Stimulated activated CD8-positive, alpha-beta memory T cell treated with anti-CD3 and anti-CD28 coated beads, Interleukin-4, amount 100 ng/mL, for 4 hours (primary cell): ENCODE measurements at places on chromosomes 4 and X.

DNA sequence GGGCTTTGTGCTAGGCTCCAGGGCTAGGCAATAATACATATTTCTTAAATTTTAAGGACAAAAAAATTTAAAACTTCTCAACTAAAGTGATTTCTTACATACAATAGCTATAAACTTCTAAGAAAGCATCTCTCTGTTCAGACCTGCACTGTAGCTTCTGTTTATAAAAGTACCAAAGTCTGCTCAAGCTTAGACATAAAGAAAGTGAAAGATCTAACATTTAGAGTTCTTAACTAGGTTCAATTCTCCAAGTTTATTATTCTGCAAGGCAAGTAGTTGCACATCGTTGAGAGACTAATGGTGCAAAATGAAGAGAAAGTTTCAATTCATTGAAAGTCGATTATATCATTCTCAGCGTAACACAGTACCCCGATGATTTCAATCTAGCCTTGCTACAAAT lies 857.4 kb upstream of the HTR2C start:
- DNase-seq = no peak

DNA sequence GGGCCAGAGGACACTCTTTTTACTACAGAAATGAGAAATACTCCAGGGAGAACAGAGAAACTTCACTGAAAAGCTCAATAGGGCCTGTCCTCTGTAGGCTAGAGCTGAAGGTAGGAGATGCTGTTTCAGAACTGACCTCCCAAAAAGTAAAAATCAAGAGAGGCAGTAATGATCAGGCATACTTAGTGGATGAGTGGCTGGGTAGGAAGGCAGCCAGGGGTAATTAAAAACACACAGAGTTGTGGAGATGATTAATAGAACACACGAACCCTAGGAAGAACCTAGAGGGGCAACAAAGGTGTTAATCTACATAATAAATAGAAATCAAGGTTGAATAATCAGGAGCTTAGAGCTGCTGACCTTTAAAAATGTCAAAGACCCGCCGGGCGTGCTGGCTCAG lies 582.4 kb upstream of the ADGRL3 start:
- DNase-seq = no peak

DNA sequence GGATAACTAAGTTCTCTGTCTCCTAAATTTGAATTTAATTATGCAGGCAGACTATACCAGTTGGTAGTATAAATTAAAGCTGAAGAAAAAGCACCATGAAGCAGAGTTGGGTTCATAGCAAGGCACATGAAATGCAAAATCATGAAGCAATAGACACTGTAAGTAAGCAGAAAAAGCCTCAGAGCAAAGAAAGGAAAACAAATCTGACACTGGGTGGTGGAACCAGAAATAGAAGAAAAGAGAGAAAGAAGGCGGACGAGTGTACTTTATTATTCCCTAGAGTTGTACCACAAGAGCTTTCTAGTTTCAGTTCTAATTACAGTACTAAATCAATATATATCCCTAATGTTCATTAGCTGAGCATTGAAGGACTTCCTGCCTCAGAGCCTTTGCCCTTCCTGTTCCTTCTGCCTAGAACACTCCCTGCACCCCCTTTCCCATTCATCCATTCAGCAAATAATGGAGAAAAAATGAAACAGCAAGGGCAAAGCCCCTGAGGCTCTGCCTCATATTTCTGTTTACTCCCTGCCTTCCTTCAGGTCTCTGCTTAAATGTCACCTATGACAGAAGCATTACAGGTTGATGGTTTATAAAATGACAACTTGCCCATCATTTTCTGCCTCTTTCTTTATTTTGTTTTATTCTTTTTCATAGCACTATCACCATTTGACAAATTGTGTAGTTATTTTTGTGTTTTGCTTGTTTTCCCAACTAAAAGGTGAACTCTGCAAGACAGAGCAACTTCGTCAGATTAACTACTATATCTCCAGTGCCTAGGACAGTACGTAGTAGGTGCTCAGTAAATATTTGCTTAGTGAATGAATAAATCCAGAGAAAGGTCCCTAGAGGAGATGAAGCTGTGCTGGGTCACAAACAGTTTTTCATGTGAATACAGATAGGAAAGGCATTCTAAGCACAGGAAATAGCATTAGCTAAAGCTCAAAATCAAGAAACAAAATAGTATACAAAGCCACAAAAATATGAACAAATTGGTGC lies 154.0 kb upstream of the RASGEF1B start:
- DNase-seq = no peak

GRCh38 chr4:113222471-113222870 lies 173.0 kb downstream of the ANK2 start:
- DNase-seq = no peak

- no peak for DNase-seq
Observed at GRCh38 chr4:83223781-83224180, 60.8 kb downstream of the COQ2 start.

DNA sequence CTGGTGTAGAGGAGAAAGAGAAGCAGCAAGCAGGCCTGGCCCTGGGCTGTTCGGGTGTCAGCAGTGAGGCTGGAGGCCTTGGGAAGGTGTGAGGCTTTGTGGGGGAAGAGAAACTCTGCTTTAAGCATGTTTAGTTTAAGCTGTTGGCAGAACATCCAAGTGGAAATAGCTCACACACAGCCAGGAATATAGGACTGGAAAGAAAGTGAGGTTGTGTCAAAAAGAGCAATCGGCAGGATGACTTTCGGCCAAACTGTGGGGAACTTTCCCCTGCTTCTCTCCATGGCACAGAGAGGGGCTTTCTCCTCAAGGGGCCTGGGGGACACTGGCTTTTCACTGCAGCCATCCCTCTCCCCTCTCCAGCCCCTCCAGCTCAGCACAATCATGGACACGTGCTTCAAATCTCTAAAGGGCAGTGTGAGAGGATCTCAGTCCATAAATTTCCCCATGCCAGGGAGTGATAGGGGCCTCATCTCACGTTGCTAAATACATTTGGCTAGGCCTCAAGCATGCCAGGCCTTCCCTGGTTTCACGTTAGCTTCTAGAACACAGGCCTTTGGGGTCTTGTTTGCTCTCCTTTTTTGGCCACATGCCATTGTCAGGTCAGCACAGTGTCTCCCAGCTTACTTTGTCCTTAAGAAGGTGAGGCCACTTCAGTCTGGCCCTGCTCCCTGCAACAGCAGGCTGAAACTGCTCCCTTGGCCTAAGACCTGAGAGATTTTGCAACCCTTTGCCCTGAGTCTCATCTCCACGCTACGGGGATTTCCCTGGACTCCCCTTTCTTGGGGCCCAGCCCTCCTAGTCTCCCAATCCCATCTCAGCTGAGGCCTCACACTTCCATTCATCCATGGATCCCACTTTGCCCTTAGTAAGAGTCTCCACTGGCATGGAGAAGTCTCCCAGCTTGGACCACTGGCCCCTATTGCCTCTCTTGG lies 8.3 kb upstream of the CITED1 start:
- no peak for DNase-seq
